Left forelimb (tissue), 1 donor: ENCODE measurements at places on chromosomes 2 and 18.

DNA sequence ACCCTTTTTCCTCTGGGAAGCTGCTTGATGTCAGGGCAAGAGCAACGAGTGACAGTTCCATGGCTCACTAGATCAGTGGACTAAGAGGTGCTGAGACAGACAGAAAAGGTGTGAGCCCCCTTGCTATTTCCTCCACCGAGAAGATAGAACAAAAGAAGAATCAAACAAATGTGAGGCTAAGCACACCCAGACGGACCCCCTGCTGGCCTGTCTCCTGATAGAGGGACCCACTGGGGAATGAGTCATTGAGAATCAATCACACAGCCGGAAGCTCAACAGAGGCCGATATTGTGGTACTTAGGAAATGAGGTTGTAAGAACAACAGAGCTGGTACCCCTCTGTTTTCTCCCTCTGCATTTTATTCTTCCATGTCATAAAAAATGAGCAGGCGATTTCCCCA, 89.8 kb upstream of the TEX51 start:
- DNase-seq: no peak

DNA sequence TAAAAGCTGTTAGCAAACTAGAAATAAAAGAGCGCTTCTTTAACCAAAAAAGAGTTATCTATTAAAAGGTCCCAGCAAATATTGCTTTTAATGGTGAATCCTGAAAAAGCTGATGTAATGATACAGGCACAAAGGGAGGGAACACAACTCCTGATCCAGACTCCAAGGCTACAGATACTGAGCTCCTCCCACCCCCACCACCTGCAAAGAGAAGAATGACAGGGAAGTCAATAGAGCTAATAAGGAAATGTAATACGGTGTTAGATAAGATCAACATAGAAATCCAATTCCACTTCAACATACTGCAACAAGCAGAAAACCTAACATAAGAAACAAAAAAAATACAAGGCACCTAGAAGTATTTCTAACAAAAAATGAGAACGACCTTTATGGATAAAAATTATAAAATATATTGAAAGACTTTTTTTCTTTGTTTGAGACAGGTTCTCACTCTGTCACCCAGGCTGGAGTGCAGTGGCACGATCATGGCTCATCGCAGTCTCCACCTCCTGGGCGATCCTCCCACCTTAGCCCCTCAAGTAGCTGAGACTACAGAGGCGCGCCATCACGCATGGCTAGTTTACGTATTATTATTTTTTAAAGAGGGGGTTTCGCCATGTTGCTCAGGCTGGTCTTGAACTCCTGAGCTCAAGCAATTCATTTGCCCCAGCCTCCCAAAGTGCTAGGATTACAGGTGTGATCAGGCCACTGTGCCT, 192.2 kb downstream of the HDAC4 start:
- DNase-seq: no peak

GRCh38 chr2:1538663-1539062, 125.4 kb downstream of the TPO start:
- DNase-seq: no peak

DNA sequence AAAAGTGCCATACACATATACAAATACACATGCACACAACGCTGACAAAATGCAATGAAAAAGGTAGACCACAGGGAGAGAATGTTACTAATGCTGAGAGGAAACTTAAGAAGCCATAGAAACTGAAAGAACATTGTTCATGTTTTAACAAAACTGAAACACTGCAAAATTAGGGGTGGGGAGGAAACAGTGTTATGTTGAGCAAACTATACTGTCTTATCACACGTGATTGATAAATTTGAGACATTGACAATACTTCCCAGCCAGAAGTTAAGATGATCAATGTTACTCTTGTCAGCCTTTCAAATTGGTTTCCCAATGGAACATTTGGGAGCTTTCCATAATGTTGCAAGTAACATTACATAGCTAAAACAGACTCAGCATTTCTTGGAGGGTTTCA, 165.5 kb downstream of the L3MBTL4 start:
- DNase-seq: no peak

- DNase-seq: no peak
These were observed 928.8 kb downstream of the CNTNAP5 start for GRCh38 chr2:124953921-124954320.
